AG10803 (cell line): ENCODE measurements at places on chromosomes 6 and 20.

GRCh38 chr6:163820745-163821458, 406.4 kb downstream of the QKI start:
- DNase-seq, result no peak

DNA sequence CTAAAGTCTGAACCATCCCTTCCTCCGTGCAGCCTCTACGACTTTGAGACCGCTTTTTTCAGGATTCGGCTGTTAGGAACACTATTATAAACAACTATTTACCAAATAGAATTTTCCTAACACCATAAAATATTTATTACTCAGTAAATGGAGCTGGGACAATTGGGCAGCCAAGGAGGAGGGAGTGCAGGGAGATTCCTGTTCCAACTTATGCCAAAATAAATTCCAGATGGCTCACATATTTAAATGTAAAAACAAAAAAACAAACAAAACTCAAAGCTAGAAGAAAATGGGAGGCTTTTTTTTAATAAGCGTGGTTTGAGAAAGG, 48.1 kb downstream of the TCP11 start:
- peak; percentile 70 for DNase-seq

DNA sequence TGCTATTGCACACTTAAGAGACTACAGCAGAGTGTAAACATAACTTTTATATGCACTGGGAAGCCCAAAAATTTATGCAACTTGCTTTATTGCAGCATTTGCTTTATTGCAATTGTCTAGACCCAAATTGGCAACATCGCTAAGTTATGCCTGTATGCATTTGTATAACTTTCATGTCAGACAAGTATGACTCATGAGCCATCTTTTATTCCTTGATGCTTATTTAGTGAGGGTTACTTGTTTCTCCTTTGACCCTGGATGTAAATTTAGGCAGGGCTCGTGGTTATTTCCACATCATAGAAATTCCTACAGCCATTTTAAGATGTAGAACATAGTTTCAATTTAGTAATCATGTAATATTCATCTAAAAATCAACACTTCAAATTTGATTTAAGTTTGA, 130.3 kb upstream of the LY86 start:
- no peak for DNase-seq

DNA sequence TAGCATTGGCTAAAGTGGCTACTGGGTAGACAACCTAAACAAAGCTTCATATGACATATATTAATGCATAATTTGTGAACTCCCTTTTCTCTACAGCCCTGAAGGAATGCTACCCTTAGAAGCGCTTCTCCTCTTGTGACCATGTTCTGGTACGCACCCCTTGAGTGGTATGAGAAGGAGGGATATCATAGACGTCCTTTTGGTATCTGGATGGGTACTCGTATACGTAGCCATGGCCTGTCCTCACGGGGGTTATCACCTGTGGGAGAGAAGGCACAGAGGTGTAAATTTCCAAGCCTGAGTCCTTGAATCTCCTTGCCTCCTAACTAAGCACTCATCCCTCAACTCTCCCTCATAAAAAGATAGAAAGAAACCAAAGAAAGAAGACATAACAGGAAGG, 39.0 kb downstream of the NEDD9 start:
- no peak for DNase-seq

DNA sequence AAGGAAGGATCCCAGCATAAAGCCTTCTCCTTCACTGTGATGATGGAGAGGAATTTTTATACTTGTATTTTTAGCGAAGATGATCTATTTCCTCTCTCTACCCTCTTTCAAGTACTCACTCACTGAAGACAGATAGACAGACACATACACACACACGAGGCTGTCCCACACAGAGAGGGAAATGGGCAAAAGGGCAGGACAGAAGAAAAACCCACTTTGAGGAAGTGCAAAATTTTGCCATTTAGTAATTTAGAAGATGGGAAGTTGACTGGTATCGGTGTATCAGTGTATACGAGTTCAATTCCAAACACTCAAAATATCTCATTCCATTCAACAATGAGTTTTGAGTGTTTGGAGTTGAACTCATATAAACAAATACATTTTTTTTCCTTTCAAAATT, 30.9 kb downstream of the HEBP2 start:
- no peak for DNase-seq
